ENCODE measurements at places on chromosomes 11 and 22.

DNA sequence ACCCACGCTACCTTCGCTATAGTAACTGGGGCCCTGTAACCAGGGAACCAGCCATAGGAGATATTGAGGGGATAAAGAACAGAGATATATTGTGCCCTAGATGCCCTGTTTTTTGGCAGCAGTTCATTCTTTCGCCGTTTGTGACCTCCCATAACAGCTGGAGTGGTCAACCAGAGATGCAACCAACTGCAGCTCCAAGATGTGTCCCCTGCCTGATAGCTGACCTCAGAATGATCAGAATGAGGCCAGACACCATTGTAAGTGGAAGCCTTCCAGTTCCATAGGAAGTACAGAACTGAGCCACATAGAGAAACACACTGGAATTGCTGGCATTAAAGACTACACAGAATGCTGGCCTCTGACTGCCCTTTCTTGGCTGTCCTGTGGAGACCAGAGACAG lies 39.2 kb downstream of the P4HA3 start:
- DNase-seq = no peak

DNA sequence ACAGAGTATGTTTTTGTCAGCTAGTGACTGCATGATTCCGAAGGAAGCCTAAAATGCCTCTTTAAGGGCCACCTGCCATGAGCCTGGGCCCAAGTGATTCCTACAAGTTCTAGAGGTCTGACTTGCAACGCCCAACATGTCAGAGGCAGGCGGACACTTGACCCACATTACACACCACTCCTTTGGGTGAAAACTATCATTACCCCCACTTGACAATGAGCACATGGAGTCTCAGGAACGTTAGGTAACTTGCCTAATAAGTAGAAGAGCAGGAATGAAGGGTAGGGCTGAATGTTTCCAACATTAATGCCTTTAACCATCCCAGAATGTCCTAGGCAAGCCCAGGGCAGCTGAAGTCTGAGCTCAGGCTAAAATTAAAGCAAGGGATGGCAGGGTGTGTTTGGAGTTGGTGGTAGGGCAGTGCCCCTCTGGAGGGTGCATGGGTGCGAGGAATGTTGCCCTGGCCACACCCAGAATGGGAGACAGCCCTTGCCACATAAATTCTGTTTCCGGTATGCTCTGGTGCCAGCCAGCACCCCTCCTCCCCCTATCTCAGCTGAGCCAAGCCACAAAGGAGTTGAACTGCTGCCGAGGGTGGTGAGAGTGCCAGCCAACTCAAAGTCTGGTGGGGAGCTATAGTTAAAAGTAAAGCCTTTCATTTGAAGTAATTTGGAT lies 2.5 kb downstream of the PLAAT2 start:
- DNase-seq = peak; percentile 25

DNA sequence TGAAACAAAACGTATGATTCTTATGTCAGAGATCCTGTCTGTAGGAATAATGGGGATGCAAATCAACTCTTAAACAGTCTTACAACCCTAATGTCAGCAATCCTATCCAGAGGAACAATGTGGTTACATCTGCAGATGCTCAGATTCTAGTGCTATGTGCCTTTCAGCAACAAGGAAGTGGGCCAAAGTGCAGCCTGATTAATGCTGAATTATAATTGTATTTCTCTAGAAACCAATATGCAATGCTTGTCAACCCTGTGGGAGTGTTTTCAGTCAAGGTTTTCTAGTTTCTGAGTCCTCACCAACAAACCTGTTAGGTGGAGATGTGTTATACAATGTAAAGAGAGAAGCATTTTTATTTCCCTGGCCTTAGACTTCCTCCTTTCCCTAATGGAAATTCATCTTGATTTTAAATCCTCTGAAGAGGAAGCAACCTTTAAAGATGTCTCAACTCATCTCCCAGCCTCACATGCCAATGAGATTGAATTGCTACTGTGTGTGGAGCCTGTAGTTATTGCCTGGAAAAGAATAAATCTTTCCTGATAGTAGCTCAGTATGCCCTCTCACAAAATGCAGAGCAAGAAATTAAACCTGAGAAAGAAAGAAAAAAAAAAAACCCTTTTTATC lies 26.2 kb upstream of the TMEM123 start:
- no peak for DNase-seq

GRCh38 chr11:80239217-80239616 lies 798.4 kb upstream of the TENM4 start:
- no peak for DNase-seq

- peak; percentile 83 for DNase-seq
Observed at GRCh38 chr11:65884716-65885092, 3.6 kb downstream of the FIBP start.

DNA sequence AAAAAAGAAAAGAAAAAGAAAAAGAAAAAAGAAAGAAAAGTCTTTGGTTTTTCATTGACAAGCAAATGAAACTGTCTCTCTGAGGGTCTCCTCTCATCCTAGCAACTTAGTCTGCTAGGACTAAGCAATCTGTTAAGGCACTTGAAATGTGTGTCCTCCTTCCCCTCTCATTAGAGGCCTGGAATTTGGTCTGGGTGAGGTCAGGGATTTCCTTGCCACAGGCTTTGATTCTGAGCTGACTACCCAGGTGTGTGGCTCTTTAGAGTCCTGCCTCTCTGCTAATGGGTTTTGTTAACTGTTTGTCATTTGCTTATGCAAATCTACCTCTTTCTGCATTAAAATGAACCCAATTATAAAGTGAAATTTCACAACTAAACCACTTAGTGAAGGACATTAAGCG lies 18.3 kb upstream of the PKNOX2 start:
- no peak for DNase-seq

DNA sequence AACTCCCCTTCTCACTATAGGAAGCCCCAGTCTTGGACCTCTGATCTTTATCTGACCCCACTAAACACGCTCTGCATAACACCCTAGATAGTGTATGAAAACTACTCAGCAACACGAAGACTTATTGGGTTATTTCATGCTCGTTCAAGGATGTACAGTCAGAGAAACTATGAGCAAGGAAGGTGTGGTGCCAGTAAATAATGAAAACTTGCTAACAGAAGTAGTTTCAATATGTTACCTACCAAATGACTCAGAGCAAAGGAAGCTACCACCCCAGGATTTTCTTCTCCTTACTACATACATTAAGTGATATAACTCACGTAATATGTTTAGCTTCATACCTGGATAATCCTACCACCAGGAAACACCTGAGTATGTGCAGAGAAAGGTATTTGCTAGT lies 25.9 kb upstream of the LYVE1 start:
- no peak for DNase-seq

GRCh38 chr22:48755059-48755949 lies 1072.4 kb downstream of the BRD1 start:
- no peak for DNase-seq

GRCh38 chr11:17683377-17684161 lies 35.8 kb upstream of the MYOD1 start:
- DNase-seq = no peak

GRCh38 chr11:450809-451451 lies 851 bp downstream of the PTDSS2 start:
- no peak for DNase-seq

DNA sequence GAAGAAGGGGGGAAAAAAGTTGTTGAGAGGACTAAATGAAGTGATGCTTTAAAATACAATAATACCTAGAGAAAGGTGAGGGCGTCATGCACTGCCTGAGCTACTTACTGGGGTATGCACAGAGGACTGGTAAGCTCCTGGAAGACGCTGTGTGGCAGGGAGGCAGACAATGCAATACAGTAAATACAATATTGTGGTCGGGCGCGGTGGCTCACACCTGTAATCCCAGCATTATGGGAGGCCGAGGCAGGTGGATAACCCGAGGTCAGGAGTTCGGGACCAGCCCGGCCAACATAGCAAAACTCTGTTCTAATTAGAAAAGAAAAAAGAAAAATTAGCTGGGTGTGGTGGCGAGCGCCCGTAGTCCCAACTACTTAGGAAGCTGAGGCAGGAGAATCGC lies 683 bp upstream of the SYTL2 start:
- no peak for DNase-seq

GRCh38 chr11:34176751-34177209 lies 71.4 kb downstream of the NAT10 start:
- no peak for DNase-seq

- peak; percentile 68 for DNase-seq
Observed at GRCh38 chr11:114280696-114281095, 15.5 kb upstream of the NNMT start.

DNA sequence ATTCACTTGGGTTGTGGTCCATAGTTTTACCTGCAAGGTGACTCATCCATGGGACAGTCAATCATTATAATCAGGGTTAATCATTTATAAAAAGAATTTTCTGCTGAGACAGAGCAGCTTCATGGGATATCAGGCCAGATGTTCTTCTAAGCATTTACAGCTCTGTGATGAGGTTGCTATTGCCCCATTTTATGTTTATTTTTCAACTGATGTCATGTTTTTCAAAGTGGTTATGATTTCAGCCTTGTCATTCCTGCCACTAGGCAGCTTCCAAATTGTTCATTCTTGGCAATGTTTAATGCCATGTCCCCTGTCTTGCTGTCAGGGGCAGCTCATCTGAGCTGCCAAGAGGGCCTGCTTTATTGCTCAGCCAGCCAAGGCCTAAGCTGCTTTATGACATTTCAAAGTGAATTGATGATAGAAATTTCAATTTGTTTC lies 35.9 kb upstream of the ZBED5 start:
- DNase-seq = no peak

- no peak for DNase-seq
Observed at GRCh38 chr11:7300281-7300680, 48.6 kb downstream of the SYT9 start.

DNA sequence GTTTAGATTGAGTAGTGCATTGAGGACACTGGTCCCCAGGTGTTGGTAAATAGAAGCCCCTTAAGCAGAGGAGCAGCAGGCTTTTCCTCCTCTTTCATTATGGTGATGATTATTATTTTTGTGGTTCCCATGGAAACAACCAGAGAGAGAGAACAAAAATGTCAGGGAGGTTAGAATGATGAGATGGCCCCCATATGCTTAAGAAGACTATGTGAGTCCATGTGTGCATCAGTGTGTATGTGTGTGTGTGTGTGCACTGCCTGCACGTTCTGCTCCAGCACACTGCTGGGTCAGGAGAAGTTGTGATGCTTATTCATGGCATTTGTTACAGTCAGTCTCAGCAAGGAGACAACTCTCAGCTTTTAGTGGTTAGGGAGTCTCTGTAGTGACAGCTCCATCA lies 724.2 kb downstream of the NTM start:
- DNase-seq = no peak

DNA sequence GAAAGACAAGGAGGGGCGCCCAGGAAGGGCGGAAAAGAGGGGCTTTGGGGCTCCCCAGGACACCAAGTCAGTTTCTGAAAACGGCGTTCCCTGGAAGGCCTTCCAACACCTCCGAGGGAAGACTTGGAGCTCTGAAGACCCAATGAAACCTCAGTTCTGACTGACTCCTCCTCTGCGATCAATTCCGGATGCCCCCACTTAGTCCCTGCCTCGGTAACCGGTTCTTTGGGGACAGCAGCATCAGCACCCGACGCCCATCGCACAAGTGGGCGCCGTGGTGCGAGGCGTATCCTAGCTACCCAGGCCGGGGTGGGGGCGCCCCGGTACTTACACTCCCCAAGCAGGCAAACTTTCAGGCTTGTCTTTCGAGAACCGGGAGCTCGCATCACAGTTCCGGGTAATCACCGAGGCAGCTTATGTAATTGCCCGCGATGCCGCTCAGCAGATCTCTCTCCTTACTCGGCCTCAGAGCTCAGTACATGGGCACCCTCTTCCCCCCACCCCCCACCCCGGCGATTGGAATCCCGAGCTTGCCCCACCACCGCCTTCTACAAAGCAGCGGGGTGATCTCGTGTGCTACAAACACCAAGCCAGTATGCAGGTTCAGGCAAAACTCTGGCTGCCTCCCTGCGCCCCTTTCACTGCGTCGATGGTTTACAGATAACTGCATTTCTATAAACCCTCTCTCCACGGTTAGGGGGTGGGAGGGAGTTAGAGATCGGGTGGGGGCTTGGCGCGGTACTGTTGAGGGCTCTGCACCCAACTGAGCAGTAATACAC lies 2.0 kb downstream of the TENM4 start:
- peak; percentile 9 for DNase-seq

GRCh38 chr11:23933721-23934120 lies 563.1 kb upstream of the LUZP2 start:
- DNase-seq = no peak

DNA sequence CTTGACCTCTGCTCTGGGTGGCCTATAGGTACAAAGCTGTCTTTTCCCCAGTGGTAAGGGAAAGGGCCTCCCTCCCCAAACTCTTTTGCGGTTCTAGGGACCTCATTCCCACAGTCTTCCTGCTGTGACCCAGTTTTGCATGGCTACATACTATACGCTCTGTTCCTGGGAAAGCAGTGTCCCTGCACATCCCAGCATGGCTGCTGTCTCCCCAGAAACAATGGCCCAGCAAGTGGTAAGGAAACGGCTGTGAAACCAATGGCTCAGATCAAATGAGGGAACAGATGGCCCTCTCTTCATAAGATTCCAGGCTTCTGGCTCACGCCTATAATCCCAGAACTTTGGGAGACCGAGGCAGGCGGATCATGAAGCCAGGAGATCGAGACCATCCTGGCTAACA lies 41.1 kb downstream of the RPL27A start:
- no peak for DNase-seq

GRCh38 chr11:65301491-65302329 lies 13.0 kb upstream of the CDC42EP2 start:
- peak; percentile 82 for DNase-seq

- DNase-seq = no peak
Observed at GRCh38 chr11:27837895-27838563, 137.8 kb upstream of the BDNF start.

- DNase-seq = no peak
Observed at GRCh38 chr11:86760577-86760976, 39.8 kb upstream of the PRSS23 start.

- DNase-seq = no peak
Observed at GRCh38 chr11:48107188-48107704, 109.4 kb upstream of the OR4B1 start.

DNA sequence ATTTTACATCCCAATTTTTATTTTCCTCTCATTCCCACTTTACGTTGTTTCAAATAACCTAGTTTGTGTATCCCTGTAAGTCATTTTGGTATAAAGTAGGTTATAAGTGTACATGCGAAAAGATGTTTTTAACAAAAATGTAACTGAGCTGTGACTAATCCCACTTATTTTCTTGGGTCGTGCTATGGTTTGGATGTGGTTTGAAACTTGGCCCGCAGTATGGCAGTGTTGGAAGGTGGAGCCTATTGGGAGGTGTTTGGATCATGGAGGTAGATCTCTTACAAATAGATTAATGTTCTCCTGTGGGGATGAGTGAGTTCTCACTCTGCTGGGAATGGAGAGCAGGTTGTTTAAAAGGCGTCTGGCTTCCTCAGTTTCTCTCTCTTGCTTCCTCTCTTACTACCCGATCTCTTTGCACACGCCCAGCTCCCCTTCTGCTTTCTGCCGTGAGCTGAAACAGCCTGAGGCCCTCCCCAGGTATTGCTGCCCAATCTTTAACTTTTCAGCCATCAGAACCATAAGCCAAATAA lies 7.2 kb downstream of the RPL27A start:
- no peak for DNase-seq

- no peak for DNase-seq
Observed at GRCh38 chr11:69880826-69881445, 61.7 kb upstream of the FGF3 start.

Measured in heart right ventricle (tissue), 16 donors.